Stimulated activated naive CD4-positive, alpha-beta T cell (primary cell): ENCODE measurements at places on chromosomes 12 and 14.

DNA sequence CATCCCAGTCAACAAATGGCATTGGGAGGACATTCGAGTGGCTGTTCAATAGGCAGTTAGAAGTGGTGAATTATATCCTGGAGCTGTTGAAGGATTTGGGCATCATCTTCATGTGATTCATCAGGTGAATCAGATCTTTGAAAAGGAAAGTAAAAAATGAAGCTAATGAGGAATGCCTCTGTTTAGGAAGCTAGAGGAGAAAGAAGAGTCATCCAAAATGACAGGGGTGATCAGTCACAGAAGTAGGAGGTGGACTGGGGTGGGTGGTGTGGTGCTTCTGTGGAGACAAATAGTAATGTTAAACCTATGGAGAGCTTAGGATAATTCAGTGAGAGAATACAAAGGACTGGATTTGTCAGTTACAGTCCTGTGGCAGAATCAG, 32.7 kb downstream of the DIP2B start:
- DNase-seq = no peak

- DNase-seq = no peak
Measured at GRCh38 chr12:59886131-59886733, 290.4 kb downstream of the SLC16A7 start.

GRCh38 chr12:15584366-15585041, 204.7 kb downstream of the EPS8 start:
- DNase-seq = peak; percentile 30

- no peak for DNase-seq
Measured at GRCh38 chr14:72013721-72014345, 81.6 kb downstream of the RGS6 start.

- DNase-seq = no peak
Measured at GRCh38 chr14:61106271-61106958, 125.4 kb downstream of the SLC38A6 start.

DNA sequence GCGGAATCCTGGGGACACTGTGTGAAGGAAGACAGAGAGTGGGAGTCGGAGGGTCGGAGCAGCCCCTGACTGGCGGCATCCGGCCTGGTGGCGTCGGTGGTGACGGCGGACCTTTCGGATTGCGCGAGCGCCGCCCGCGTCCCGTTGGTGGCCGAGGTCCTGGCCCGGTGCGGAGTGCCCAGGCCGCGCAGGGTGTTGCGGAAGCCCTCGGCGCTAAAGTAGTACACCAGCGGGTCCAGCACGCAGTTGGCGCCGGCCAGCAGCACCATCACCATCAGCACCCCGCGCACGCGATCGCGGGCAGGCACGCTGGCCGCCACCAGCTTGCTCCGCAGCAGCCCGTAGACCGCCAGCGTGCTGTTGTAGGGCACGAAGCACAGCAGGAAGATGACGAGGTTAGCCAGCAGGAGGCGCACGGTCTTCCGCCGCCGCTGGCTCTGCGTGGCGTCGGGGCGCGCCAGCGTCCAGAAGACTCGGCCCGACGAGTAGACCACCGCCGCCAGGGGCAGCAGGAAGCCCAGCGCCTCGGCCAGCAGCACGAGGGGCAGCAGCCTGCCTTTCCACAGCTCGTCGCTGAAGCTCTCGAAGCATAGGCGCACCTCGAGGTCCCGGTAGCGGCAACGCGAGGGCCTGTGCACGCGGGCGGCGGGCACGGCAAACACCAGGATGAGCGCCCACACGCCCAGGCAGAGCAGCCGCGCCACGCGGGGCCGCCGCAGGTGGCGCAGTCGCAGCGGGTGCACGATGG, 13.1 kb upstream of the CHD4 start:
- peak; percentile 33 for DNase-seq

GRCh38 chr14:70789361-70789760, 20.0 kb downstream of the MAP3K9 start:
- DNase-seq = no peak

- no peak for DNase-seq
Measured at GRCh38 chr12:115072712-115073111, 388.7 kb upstream of the TBX3 start.

DNA sequence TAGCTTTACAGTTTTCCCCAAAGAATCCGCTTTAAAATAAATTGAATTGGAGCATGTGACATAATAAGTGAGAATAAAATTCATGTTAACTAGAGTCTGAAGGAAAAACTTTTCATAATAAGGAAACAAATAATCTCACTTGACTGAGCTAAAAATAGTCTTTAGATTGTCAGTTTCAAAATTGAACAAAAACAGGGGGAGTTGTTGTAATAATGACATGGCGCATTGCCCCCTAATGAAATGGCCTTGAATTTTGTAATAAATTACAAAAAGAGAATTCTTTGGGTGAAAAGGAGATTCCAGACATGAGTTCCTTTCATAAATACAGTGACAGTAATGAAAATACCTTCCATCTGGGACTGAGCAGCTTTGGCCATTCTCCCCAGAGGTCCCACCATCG, 178.6 kb downstream of the EFCAB11 start:
- DNase-seq = no peak

- DNase-seq = no peak
Measured at GRCh38 chr12:42663621-42664020, 74.1 kb upstream of the PRICKLE1 start.

- no peak for DNase-seq
Measured at GRCh38 chr12:44127966-44128710, 292.3 kb downstream of the TMEM117 start.

GRCh38 chr12:46455648-46456352, 83.2 kb upstream of the SLC38A2 start:
- DNase-seq = no peak

DNA sequence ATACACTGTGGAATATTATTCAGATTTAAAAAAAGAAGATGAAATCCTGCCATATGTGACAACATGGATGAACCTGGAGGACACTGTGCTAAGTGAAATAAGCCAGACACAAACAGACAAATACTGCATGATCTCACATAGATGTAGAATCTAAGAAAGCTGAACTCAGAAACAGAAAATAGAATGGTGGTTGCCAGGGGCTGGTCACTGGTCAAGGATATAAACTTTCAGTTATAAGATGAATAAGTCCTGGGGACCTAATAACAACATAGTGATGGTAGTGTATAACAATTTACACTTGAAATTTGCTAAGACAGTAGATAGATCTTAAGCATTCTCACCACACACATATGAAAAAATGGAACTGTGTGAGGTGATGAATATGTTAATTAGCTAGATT, 161.3 kb upstream of the TMCC3 start:
- DNase-seq = no peak

DNA sequence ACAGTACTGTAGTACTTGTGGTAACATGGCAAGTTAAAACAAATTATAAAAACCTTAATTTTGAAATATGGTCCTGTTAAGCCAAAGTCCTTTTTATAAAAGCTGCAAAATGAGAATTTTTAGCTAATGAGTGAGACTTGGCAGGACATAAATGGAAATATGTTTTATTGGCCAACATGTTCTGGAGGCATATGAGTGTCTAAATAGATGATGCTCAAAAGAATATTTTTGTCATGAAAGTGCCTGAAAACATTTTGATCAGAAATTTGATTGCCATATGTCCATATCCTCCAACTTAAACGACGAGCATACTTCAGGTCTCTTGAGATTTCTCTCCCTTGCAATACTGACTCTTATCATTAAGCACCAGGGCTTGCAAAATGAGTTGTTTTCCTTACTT, 972.6 kb downstream of the TMTC2 start:
- no peak for DNase-seq

GRCh38 chr14:50924843-50925242, 19.4 kb downstream of the PYGL start:
- DNase-seq = no peak

DNA sequence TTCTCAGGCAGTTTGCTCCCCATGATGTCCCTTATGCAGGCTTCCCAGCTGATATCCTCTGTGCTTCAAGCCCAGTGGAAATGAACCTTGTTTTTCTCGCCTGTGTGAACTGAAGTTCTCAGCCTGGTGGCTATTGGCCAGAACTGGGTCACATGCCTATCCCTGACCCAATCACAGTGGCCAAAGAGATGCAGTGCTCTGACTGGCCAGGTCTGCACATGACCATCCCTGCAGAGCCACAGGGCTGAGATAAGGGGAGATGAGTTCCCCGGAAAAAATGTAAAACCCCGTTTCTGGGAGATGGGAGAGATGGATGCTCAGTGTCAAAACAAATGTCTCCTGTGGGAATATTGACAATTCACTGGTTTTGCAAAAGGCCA, 34.7 kb upstream of the FZD10 start:
- DNase-seq = no peak

GRCh38 chr12:61385771-61386170, 874.4 kb upstream of the USP15 start:
- no peak for DNase-seq

GRCh38 chr12:115097416-115097815, 413.4 kb upstream of the TBX3 start:
- DNase-seq = no peak

DNA sequence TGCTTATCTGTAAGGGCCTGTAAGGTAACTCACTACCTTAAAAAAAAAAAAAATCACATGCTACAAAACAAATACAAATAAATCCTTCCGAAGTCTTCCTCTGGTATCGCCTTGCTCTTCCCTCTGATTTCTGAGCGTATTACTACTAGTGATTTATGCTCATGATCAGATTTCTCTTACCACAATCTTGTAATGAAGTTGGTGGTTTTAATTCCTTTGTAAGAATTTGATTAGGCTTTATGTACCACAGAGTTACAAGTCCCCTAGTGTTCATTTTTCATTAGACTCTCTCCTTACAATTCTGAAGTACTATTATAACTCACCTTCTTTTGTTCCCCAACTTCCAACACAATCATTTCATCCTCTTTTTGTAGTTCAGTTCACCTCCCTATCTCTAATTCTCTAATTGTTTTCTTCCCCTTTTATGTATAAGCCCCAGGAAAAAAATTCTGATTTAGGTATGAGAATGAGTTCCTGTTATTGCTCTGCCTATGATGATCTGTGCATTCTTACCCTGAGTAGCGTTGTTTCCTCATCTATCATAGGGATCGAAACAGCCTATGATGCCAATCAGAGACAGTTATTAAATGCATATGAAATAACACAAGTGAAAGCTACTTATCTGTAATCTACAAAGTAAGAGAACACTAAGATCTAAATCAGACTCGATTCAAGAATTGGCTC, 81.5 kb downstream of the EPS8 start:
- DNase-seq = no peak

- DNase-seq = no peak
Measured at GRCh38 chr12:75766263-75767160, 255.1 kb upstream of the KRR1 start.

DNA sequence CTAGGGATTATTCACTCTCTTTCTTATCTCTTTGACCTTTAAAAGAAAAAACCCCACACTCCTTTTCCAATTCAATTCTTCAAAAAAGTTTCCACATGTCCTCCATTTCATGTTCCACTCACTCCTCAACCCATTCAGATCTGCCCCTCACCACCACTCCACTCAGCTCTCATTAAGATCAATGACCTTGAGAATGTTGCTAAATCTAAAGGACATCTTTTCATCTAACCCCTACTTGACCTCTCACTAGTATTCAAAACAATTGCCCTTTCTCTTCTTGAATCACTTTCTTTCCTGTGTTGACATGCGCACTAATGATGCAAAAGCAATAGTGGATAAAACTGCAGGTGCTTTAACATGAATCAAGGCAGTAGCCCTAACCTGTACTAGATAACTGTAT, 9.9 kb downstream of the HECTD1 start:
- no peak for DNase-seq

DNA sequence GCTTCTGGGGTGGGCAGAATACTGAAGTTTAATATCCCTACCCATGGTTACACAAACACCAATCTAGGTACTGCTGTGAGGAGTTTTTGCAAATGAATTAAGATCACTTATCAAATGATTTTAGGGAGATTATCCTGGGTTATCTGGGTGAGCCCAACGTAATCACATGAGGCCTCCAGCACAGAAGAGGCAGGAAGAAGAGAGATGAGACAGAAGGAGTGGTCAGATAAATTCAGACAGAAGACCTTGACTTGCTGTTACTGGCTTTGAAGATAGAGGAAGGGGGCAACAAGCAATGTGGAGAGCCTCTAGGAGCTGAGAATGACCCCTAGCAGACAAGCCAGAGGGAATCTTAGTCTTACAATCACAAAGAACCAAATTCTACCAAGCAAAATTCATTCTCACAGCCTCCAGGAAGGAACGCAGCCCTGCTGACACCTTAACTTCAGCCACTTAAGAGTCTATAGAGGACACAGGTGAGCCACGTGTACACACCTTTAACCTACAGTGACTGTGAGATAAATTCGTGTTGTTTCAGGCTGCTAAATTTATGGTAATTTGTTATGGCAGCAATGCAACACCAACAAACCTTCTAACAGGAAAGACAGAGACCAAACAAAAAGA, 49.4 kb downstream of the FERMT2 start:
- DNase-seq = no peak

DNA sequence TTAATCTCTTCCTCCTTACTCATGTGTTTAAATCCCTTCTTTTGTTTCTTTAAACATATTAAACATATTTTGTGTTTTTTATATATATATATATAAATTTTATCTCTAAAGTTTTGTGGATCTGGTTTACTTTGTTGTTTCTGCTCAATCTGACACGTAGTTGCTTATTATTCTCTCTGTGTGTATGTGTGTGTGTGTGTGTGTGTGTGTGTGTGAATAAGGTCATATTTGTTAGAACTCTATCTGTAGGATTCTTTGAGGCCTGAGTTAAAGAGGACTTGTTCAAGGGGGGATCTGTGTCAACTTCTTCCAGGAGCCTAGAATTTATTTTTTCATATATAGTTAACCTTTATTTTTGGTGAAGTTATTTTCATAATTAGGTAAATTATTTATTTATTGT, 2.7 kb downstream of the GPR65 start:
- peak; percentile 16 for DNase-seq

DNA sequence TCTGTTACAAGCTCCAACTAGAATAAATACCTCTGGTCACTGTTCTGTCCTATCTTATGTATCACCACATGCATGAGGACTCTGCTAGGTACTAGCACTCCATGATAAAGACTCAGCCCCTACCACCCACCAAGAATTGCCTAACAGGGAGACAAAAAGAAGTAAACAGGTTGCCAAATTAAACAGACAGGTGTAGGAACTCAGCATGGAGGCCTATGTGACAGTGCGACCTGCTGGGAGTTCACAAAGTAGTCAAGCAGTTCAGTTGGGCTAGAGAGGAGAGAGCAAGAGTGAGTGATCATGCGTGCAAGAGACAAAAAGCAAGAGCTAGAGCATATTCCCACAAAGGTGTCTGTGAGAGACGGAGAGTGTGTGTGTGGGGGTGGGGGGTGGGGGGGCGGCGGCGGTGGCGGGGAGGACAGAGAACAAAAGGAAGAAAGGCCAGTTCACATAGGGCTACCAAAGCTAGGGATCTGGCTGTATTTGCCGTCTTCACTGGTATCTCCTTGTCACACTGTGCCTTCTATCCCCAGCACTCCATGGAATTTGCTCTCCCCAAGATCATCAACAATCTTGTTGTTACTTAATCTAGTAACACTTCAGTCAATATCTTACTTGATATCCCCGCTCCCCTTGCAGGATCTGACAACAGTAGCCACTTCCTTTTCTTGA, 81.2 kb downstream of the SPPL3 start:
- DNase-seq = no peak

- DNase-seq = no peak
Measured at GRCh38 chr14:25250516-25250915, 200.6 kb upstream of the STXBP6 start.
